ENCODE measurements at places on chromosomes 4 and X.

DNA sequence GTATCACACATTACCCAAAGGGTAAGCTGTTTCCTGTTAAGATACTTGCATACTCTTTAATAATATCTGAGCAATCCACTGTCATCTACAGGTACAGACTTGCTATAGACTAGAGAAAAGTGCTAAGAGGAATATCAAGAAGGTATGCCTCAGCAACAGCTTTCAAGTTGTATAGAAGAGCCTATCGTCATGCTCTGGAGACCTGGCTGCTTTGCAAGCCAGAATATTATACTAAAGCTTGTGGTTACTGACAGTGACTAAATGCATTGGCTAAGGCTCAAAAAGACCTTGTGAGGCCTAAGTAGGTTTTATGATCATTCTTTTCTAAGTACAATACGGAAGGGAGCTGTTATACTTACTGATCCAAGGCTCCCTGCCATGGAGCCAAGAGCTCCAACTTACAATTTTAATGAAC, 11.3 kb downstream of the LAMP2 start:
- peak; percentile 56 for DNase-seq

DNA sequence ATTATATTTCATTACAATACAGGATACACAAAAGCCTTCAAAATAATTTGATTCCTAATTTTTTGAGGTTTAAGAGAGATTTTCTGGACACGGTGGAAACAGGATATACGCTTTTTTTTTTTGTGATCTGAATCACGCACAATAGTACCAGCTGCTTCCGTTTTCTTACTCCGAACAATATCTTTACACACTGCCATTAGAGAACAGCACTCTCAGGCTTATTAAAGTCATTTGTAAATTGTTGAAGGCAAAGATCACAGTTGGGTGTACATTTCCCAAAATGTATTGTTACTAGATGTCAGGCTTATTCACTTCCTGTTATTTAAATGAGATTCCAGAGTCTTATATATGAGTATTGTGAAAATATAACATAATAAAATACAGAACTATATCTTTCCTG, 71.5 kb downstream of the TMEM47 start:
- DNase-seq, result peak; percentile 26

DNA sequence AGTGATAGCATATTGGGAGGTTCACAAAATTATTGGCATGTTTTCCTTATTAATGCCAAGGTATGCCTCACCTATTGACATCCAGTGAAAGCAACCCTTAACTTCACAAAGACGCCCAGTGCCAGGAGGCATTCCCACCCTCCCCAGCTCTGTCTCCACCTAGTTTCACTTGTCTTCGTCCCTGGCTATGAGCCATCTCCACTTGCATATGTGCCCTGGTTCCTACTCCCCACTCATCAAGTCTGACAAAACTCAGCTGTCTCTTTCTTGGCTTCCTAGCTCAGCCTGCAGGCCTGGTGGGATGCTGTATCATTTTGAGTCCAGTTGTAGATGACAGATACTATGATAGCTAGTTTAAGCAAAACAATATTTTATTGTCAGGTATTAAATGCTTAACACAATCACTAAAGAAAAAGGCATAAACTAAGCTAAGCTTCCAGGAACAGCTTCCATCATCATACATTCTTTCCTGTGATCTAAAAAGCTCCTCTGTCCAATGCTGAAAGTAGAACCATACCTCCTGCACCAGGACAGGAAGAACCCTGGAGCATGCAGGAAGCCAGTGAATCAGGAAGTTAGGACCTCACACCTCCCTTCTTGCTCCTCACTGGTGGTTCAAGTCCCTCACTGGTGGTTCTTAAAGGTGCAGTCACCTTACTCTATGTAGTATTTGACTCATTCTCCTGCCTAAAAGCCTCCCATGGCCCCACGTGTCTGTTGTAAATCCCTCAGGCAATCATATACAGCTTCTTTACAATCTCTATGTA, 410.3 kb upstream of the RASGEF1B start:
- no peak for DNase-seq

GRCh38 chrX:138711399-138712347, at the start of gene FGF13:
FGF13 (minus strand) TSS chrX:138711717; CDS start chrX:138711003, 714 bp downstream.
- no peak for DNase-seq

- DNase-seq, result no peak
Observed at GRCh38 chr4:140256335-140256734, 102.4 kb upstream of the MAML3 start.

- peak; percentile 28 for DNase-seq
Observed at GRCh38 chr4:83490876-83491450, 6.1 kb upstream of the ABRAXAS1 start.

DNA sequence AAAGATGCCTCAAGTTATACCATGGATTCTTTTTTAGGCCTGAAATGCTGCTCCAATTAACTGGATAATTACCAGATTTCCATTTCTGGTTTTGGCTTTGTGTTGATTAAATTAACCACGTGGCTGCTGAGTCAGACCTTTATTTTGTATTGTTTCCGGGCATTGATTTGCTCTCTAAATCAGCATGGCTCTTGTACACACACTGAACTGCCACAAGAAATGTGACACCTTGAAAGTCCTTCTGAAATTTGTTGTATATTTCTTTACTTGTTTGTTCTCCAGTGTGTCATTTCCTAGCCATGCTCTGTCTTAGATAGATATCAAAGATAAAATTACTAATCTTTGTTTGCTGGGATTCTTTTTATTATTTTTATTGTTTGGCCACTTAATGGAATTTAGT, 11.7 kb downstream of the MTTP start:
- DNase-seq, result no peak

GRCh38 chr4:87153078-87153870, 67.1 kb downstream of the KLHL8 start:
- no peak for DNase-seq

- no peak for DNase-seq
Observed at GRCh38 chrX:936979-937769, 275.3 kb downstream of the CRLF2 start.

GRCh38 chr4:171846893-171847292, 33.7 kb downstream of the GALNTL6 start:
- DNase-seq, result no peak

- DNase-seq, result no peak
Observed at GRCh38 chr4:124431653-124432192, 280.8 kb downstream of the ANKRD50 start.

GRCh38 chr4:137076908-137077307, 455.4 kb downstream of the PCDH18 start:
- DNase-seq, result no peak

All from myocyte (in vitro differentiated cells).